Omental fat pad (tissue), 4 donors: ENCODE measurements at places on chromosomes 1 and 21. TPM values are rescaled to one million over a fixed set of nuclear protein-coding genes. Genes with fewer than 3 reads are reported as not detected.

Gene LCE1A
- total RNA-seq = not detected

Gene FOXD3
- 0.63 TPM for total RNA-seq

Gene INPP5B
- 45.6 TPM for total RNA-seq

Gene FAM78B
- total RNA-seq = 1.9 TPM

Gene SLC26A9
- total RNA-seq = 0.37 TPM

Gene C4BPB
- 0.24 TPM for total RNA-seq

Gene GSTM4
- total RNA-seq = 20.5 TPM

Gene RNU1-4
- under 0.01 TPM for total RNA-seq

Gene NLRP3
- 7.1 TPM for total RNA-seq

Gene SPATC1L
- total RNA-seq = 3.9 TPM

Gene SH3D21
- 3.1 TPM for total RNA-seq

GRCh38 chr1:200895801-200896530, 1.3 kb downstream of the INAVA start:
- no peak for DNase-seq

GRCh38 chr1:13976485-13976884, 276.5 kb downstream of the PRDM2 start:
- DNase-seq = no peak

GRCh38 chr1:156241311-156241811, 623 bp upstream of the BGLAP start:
- DNase-seq = no peak

- DNase-seq = no peak
Observed at GRCh38 chr1:233261206-233261605, 34.3 kb downstream of the PCNX2 start.

DNA sequence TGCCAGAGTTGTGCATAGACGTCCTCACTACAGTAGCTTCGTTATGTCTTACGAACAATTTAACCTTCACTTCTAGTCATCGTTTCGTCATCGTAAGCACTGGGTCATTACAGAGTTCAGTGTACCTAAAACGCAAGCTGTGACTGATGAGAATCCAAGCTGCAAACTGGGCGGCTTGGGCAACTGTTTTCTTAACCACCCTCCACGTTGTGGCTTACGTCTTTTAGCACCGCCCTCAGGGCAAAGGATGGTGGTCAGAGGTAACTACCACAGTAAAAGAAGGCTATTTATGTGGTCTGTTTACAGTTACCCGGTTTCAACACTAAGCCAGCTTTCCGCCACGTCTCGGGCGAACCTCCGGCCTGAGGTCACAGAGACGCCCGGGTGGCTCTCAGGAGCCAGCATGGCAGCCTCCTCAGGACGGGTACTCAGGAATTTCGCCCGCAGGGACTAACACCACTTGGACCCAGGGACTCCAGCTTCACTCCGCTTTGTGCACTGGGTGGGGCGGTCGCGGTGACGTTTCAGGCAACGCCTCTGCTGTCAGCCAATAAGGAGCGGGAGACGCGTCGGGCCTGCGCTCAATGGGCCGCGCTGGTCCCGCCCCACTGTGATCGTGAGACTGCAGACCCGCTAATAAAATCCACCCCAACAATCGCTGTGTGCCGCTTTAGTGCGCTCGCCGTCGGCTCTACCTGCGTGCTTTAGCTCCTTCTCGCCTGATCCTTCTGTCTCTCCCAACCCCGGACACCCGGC, at the start of gene CTH:
CTH (plus strand) TSS at position 665 of the 756 bp plus-strand sequence. CDS start 148 bp downstream, outside the sequence.
- peak; percentile 84 for DNase-seq

GRCh38 chr1:198088360-198089071, 68.3 kb upstream of the NEK7 start:
- no peak for DNase-seq

GRCh38 chr1:21636029-21636428, 33.1 kb downstream of the RAP1GAP start:
- DNase-seq = no peak

GRCh38 chr1:87644033-87644578, 315.4 kb downstream of the LMO4 start:
- no peak for DNase-seq

GRCh38 chr1:82371844-82372498, 571.2 kb downstream of the ADGRL2 start:
- no peak for DNase-seq

DNA sequence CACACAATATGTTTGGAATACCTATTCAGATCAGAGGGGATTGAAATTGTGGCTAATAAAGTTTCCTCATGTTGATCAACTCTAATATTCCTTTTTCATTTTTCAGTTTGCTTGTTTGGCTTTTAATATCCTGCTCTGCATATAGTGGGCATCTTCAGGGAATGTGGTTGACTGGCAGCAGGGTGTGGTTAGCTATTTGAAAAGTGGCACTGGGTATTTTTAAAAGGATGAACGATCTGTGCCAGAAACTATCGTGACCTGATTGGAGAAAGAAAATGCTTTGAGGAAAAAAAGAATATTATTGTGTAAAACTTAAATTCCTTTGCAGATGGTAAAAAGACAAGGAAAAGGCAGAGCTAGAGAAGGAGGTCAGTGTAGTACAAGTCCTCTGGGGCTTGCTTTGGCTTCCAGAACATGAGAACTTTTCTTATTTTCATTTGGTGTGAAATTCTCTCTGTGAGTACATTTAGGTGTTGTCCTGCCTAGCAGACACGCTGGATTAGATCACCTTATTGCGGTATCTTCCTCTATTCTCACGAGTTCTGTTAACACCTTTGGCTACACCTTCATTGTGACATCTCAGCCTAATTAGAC, 329.7 kb upstream of the SNX7 start:
- DNase-seq = no peak

DNA sequence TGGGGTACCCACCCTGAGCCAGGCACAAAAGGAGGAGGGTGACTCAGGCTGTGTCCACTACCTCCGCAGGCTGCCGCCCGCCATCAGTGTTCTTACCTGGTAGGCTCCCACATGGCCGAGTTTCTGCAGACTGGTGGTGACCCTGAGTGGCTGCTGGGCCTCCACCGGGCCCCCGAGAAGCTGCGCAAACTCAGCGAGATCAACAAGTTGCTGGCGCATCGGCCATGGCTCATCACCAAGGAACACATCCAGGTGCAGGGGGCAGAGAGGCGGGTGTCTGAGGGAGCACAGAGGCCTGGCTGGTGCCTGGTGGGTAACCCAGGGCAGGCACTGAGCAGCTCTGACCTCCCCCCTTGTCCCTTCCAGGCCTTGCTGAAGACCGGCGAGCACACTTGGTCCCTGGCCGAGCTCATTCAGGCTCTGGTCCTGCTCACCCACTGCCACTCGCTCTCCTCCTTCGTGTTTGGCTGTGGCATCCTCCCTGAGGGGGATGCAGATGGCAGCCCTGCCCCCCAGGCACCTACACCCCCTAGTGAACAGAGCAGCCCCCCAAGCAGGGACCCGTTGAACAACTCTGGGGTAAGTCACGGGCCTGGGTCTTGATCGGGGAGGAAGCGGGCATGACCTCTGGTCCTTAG, 13.0 kb downstream of the SESN2 start:
- no peak for DNase-seq
